ENCODE measurements at places on chromosomes 3 and 15.
A peak's percentile ranks its signal among the peaks of the same experiment; 100 is the strongest.

GRCh38 chr3:197539651-197540051, 16.1 kb downstream of the BDH1 start:
- DNase-seq, result no peak

- no peak for DNase-seq
Measured at GRCh38 chr3:143095813-143096212, 23.8 kb upstream of the CHST2 start.

DNA sequence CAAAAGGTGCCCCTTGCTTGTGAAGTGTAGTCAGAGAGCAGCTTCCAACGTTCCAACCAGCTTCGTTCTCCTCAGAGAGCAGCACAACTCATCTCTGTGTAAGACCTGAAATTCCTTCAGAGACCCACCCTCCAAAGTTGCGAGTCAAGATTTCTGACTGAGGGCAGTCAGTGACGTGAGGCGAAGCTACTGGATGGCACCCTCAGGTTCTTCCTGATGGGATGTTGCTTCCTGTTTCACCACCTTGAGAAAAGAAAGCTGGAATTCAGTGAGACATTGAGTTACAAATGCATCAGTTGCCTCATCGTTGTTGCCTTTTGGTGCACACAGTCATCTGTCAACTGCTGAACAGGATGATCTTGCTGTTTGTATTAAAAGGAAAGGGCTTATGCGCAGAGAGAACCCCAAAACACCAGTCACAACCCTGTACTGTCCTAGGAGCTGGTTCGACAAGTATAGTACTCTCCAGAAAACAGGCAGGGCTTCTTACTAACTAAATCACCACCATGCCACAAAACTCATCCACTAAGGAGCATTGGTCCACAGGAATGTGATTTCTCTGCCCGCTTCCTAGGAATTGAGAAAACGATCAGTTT, at the start of gene CERS3:
Gene CERS3 (minus strand): TSS at position 118 of the 596 bp plus-strand sequence. CDS start 27,101 bp downstream, outside the sequence.
- DNase-seq, result no peak

DNA sequence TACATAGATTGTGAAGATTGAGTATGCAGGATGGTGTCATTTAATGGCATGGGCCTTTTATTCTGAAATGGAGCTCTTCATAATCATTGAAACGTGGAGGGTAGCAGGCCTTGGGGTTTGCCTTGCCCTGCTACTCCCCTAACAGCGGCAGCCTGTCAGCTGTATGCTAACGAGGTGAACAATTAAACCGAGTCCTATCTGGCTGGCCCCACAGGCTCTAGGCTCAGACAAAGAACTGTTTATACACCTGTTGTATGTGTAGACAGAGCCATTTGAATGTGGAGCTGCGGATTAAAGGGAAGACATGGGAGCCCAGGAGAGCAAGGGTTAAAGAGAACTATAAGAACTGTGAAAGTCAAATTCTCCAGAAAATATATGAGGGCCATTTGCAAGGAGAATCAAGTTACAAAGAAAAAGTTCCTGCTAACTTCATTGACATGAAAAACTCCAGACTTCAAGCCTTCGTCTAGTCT, 116.7 kb upstream of the CGNL1 start:
- DNase-seq, result no peak

DNA sequence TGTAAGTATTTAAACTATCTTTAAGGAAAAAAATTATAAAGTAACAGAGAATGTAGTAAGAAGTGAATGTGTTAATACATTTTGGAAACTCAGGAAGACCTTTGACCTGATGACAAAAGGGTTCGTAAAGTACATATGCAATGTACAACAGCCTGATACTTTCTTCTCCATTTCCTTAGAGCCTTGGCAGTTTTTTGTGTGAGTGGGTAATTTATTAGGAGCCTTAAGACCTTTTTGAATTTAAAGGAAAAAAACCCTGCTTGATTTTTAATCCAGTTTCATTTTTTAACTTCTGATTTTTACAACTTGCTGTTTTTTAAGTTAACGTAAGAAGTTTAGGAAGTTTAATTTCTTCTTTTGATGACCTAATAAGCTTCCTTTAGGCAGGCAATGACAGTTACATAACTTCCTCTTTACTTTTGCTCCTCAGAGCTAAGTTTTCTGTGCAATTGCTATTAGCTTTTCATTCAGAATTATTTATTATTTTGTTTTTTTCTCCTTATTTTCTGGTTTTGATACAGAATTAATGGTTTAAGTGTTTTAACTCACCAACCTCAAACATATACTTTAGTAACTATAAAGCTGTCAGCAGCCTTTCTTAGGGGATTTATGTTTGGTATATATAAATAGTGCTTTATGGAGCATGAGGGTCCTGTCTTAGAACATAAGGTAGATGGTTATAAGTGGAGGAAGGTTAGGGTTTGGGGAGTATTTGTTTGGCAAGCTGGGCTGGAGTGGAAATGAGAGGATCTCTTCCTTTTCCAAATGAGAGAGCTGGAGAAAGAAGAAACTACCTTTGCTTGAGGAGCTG, 35.2 kb downstream of the ARMC8 start:
- no peak for DNase-seq

GRCh38 chr3:129207479-129207878, 23.8 kb upstream of the CNBP start:
- no peak for DNase-seq

DNA sequence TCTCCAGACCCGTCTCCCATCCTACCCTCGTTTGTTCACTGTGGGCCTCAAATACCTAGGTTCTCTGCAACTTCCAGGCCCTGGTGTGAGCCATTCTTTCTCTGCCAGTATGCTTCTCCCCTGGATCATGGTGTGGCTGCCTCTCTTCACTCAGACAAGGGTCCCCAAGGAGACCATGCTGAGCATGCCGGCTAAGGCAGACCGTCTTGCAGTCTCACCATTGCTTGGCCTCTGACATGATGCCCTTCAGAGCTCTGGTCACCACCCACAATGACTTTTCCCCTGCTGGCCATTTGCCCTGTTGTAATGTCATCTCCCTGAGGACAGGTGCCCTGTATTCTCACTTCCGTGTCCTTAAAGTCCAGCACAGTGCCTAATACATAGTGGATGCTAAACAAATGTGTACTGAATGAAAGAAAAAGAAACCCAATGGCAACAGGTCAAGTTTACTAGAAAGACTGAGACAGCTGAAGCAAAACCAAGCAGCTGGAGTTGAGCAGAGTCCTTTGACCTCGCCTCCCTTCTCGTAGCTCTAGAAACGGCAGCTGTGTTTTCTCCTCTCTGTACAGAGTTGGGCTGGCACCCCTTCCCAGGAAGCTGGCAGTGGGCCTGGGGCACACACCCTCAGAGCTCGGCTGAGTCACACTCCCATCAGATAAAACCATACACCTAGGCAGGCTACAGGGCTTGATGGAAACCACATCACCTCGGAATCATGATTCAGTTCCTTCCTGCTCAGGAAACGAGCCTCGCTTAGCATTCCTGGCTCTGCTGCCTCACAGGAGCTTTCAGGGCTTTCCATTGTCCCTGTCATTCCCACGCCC, 8.6 kb downstream of the TLR9 start:
- DNase-seq, result peak; percentile 53

GRCh38 chr3:158731486-158731885, 771 bp downstream of the RARRES1 start:
- no peak for DNase-seq

- peak; percentile 38 for DNase-seq
Measured at GRCh38 chr3:58117561-58118181, 93.1 kb downstream of the DNASE1L3 start.

DNA sequence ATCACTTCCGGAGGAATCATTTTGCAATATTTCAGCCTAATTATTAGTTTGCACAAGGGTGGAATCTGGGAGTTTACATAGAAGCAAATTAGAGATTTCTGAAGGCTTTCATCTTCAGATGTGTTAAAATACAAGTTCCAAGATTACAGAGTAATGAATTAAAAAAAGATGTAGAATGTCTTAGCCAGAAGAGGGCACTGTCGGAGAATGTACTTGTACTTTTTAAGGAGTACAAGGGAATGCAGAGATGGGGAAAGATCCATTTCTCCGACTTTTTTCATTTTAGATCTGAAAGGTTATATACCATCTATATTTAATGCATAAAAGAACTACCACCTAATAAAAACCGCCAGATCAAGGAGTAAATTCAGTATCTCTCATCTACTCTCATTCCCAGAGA, 43.1 kb upstream of the WDR5B start:
- DNase-seq, result peak; percentile 59

- peak; percentile 75 for DNase-seq
Measured at GRCh38 chr3:122974764-122975162, 52.8 kb downstream of the SEMA5B start.

DNA sequence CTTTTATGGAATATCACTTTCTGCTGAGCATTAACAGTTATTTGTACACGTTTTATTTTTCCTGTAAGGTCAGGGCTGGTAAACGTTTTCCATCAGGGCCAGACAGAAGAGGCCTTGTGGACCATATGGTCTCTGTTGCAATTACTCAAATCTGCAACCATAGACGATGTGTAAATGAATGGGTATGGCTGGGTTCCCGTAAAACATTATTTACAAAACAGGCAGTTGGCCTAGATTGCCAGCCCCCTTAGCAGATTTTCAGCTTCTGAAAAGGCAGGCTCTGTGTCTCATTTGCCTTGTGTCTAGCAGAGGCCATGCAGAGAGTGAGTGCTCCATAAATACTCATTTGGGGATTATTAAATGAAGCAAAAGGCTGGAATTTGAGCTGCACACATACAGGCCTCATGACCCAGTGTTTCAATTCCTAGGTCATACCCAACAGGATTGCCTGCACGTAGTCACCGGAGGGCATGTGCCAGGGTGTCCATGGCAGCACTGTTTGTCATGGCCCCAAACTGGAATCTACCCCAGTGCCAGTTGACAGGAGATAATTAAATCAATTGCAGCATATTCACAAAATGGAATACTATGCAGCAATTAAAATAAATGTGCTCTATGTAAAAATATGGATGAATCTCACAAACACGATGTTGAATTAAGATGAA, 51.3 kb downstream of the GPD1L start:
- no peak for DNase-seq

- DNase-seq, result no peak
Measured at GRCh38 chr3:174169736-174170135, 689.4 kb upstream of the NAALADL2 start.

GRCh38 chr3:102183186-102183585, 251.6 kb upstream of the ZPLD1 start:
- DNase-seq, result no peak

- DNase-seq, result no peak
Measured at GRCh38 chr3:44926172-44926571, 49.8 kb downstream of the ZDHHC3 start.

- peak; percentile 71 for DNase-seq
Measured at GRCh38 chr3:194205675-194206133, 69.8 kb downstream of the HES1 start.

DNA sequence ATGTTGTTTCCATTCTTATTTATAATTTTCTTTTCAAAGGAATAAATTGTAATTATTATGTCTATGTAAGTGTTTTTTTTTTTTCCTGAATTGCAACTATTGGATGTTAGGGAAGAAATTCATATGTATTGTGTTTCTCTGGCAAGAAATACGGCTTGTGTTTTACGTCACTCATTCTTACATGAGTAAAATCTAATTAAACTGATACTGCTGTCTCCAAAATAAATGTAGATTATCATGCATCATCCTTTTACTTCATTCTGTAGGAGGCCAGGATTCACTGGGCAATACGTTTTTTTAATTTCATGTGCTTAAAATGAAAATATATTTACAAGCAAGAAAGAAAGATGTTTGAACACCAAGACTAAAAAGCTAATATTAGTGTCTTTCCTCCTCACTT, 590.8 kb downstream of the OTOL1 start:
- no peak for DNase-seq

- DNase-seq, result no peak
Measured at GRCh38 chr3:187773233-187774184, 28.2 kb upstream of the BCL6 start.

DNA sequence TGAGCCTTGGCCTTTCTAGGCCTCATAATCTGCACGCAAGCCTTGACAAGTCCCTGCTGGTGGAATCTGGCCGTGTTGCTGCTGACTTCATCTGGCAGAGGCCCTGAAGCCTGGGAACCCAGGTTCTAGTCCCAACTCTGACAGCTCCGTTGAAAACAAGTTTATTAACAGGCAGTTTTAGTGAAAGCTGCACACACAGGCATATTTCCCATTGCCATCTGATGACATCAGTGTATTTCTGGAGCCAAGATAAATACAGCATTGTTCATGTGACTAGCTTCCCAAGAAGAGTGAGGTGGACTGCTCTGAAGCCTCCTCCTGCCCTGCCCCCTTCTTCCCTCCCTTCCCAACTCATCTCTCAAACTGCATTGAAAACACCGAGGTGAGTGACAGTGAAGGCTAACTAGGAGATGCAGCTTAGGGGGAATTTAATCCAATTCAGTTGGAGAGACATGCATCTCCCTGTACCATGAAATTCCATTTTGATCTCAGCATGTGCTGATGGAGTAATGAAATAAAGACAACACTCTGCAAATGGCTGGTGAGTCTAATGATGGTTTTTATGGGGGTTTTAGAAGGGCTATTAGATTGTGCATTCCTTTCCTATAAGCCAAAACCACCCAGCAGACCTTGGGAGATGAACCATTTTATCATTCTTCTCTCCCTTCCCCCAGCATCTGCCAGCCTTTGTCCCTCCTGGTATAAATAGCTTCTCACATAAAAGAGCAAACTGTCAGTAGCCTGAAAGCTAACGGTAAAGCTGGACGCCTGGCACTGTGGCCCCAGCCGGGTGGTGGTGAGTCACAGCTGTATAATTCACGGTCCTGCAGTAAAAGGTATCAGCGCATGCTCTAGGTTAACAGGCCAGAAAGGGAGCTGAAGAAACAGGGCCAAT, 38.0 kb downstream of the PRICKLE2 start:
- peak; percentile 99 for DNase-seq

- DNase-seq, result peak; percentile 37
Measured at GRCh38 chr3:139935016-139935865, at the start of gene CLSTN2. TSS of gene CLSTN2 (plus strand) at chr3:139935185.

DNA sequence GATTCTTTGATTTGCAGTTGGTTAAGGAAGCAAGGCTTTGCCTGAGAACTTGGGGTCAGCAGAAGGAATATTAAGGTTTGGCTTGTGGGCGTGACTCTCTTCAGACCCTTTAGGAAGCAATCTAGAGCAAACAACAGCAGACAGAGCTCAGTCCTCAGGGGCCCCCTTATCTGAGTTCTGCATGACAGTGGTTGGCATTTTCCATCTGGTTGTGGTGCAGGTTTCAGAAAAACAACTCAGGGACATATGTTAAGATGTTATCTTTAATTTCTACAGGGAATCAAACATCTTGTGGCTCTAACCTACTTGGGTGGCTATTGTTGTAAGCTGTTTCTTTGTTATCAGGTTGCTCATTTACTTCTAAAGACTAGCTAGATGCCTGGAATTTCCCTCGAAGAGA, 141.4 kb downstream of the VPS8 start:
- DNase-seq, result no peak

GRCh38 chr3:64878362-64878761, 190.6 kb upstream of the ADAMTS9 start:
- DNase-seq, result peak; percentile 55

GRCh38 chr15:37019479-37020433, 80.6 kb downstream of the MEIS2 start:
- DNase-seq, result peak; percentile 38

GRCh38 chr3:10160925-10161324, 3.8 kb upstream of the IRAK2 start:
- DNase-seq, result no peak

DNA sequence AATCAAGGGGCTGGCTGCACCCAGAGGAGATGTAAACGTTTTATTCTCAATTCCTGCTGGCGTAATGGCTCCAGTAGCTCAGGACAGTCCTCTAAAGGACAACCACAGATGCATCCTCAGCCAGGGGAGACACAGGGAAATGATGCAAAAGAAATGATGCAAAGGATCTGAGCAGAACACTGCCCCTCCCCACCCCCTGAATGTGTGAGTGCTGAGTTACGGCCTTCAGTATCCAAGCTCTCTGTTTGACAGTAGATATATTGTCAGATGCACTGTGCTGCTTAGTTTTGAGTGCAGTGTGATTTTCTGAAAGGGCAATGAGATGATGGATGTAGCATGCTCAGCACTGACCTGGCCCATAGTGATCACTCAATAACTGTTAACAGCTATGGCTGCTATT, 41.4 kb upstream of the CTDSPL start:
- DNase-seq, result no peak
